SW 1271 (cell line): ENCODE measurements at places on chromosomes 3 and 15.

DNA sequence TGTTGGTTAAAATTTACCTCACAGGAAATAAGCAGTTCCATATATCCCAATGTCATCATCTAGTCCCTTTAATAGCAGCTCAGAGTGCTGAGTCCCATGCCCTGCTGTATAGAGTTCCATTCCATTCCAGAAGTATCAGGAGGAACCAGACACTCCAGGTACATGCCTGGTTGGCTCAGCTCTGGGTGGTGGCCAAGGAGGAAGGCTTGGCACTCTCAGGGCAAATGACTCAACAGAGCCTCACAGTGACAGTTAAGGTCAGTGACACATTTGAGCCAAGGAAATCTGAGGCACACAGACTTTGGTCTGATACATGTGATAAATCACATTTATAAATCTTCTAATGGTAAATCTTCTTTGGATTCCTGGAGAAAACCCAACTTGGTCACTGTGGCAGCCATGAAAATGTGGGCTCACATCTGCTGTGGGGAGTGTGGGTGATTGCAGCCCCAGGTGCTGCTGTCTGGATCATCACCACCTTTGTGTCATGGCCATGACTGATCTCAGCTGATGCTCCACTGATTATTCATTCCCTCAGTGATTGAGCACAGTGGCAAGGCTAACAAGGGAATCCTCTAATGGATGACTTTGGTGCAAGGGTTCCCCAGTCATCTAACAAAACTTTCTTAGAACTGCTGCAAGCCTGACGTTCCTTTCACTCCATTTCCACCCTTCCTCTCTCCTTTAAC is 9.3 kb downstream of the HHLA2 start:
- no peak for DNase-seq

- DNase-seq = no peak
Observed at GRCh38 chr15:90230071-90230494, 3.7 kb downstream of the CIB1 start.

DNA sequence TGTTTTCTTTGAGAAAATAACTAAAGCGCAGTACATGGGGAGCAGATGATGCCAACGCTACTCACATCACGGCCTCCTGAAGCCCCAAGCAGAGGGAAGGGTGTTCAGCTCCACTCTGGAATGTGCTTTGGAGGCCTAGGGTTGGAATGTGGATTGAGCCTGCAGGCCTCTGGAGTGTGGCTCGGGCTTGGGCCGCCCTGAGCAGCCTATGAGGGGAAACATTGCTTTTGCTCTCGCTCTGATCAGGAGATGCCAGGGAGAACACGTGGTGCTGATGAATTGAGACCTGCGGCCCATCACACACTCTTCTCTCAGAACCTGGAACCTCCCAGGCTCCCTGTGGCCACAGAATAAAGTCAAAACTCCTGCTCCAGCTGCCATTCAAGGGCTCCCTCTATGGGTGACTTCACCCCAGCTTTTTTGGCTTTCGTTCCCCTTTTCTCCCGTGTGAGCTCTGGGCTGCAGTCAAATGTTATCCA is 23.3 kb downstream of the CCDC13 start:
- DNase-seq = no peak

GRCh38 chr15:47588958-47589357 is 128.3 kb upstream of the SEMA6D start:
- DNase-seq = no peak

DNA sequence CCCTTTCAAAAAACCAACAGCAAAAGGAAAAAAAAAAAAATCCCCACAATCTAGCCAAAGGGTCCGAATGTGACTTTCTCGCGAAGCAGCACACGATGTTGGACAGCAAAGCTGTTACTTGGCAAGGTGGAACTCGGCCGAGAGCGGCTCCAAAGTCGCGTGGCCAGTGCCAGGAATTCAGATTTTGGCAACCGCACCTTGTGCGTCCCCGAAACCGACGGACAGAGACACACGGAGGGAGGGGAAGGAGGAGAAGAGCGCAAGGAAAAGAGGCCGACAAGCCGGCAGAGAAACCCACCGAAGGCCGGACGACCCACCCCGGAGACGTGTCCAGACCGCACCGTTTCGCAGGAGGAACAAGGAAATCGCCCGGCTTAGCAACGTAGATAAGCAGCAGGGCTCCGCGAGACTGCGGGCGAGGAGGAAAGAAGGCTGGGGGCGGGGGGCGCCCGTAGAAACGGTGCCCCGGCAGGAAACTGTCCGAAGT is 517.3 kb downstream of the MECOM start:
- no peak for DNase-seq

- no peak for DNase-seq
Observed at GRCh38 chr3:87997966-87998365, 60.8 kb downstream of the CGGBP1 start.

DNA sequence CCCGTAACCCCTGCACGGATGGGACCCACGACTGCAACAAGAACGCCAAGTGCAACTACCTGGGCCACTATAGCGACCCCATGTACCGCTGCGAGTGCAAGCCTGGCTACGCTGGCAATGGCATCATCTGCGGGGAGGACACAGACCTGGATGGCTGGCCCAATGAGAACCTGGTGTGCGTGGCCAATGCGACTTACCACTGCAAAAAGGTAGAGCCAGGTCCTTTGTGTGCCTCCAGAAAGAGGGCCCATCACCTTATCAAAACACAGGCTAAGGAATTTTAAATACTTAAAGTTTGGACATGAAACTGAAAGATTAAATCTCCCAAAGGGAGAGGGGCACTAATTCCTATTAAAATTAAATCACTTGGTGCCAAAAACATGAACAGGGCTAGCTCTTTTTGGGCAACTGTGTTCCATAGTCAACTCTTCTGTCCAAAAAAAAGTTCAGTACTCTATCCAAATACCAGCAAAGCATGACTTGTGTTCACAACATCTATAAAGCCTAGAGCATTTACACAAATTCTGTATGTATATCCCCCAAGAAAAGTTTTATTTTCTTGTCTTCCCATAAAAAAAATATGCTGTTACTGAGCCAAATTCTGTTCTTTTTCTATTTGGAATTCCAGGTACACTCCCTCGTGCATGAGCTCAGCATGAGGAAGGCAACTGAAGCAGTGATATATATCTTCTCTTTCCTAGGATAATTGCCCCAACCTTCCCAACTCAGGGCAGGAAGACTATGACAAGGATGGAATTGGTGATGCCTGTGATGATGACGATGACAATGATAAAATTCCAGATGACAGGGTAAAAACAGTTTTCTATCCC is 9.2 kb downstream of the THBS1 start:
- no peak for DNase-seq

DNA sequence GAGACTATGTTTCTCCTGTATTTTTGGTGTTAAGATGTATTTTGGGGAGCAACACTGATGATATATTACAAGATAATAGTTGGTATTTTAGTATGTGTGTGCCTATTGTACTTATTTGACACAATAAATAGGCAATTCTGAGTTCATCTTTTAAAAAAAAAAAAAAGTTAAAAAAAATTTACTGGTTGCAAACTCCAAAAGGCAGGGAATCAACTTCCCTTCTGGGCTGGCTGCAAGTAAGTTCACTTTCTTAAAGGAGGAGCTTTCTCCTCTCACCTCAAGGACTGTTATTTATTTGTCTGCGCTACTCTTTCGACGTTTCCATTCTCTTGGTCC is 335 bp upstream of the VPS8 start:
- no peak for DNase-seq

GRCh38 chr15:40871749-40872617 is 2.1 kb downstream of the RHOV start:
- DNase-seq = no peak

GRCh38 chr3:111238885-111239284 is 167.3 kb downstream of the NECTIN3 start:
- no peak for DNase-seq

DNA sequence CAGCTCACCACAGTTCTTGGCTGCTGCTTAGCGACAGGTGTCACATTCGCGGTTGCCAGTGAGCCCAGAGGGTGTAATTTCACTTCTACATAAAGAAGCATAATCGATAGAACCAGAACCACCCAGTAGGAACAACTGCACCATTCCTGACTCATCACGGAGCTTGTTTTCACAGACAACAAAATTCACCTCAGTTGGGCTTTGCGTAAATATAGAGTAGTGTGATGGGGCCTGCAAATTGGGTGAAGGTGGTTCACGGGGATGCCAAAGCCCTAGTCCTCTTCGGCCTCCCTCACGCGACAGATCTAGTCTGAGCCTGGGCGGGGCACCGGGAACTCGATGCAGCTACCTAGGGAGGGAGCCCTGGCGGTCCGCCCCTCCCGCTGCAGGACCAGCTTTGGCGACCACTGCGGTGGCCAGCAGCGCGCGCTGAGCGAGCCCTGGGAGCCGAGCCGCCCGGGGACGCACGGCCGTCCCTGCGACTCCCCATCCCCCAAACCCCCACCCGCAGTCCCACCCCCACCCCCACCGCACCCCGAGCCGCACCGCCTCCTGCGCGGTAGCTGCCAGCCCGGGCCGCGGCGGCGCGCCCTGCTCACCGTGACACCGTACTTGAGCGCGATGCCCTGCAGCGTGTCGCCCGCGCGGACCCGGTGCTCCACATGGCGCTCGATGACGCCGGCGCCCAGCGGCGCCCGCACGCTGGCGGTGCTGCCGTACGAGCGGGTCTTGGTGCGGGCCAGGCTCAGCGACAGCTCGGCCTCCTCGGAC is 519 bp downstream of the LYSMD2 start:
- no peak for DNase-seq

DNA sequence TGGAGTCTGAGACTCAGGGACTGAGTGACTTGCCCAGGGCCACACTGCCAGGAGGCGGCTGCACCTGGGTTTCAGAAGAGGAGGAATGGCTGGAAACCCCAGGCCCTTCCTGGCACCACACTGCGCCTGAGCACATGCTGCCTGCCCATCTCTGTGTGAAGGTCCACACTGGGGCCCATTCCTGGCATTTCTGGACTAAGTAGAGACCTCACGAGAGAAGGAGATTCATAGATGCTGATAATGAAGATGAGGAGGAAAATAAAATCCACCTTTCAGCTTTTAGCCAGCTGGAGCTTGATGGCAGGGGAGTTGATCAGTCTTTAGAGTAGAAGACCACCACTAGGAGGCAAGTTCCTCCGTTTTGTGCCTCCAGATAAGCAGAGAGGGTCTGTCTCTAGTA is 40.2 kb upstream of the TF start:
- DNase-seq = no peak

- no peak for DNase-seq
Observed at GRCh38 chr3:169847896-169848295, 21.8 kb downstream of the LRRC31 start.

GRCh38 chr15:98840053-98840452 is 167.5 kb downstream of the PGPEP1L start:
- DNase-seq = no peak

- DNase-seq = no peak
Observed at GRCh38 chr3:189570916-189571315, 60.3 kb upstream of the TP63 start.

DNA sequence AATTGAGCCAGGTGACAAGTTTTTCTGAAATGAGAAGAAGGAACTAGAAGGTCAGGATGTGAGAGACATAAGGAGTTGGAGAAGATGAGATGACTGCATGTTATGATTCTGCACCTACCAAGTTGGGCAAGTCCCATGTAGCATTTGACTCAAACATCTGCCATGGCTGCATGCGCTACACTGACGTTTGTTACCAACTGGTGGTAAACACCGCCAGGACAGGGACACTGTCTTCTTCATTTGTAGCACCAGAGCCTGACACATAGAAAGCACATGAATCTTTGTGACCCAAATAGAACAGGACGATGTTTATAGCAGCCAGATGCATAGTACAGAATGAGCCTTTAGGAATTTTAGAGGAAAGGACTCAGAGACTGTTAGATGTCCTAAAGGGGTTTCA is 236.7 kb downstream of the MYRIP start:
- no peak for DNase-seq

DNA sequence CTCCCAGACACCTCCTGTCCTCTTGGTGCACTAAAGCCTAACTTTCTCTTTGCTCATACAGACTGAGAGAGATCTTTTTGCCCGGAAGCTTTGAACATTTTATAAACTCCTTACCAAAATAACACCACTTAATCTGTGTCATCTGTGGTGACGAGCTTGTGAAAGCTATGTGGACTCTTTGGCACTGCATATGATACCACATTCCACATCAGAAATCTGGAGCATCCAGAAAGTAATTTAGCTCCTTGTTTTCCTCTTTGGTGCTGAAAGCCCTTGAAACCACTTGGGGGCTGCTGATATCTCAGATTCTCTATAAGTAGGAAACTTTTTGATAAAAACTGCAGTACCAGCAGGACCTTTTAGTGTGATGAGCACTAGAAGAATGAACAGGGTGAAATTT is 128.3 kb downstream of the ALCAM start:
- no peak for DNase-seq

DNA sequence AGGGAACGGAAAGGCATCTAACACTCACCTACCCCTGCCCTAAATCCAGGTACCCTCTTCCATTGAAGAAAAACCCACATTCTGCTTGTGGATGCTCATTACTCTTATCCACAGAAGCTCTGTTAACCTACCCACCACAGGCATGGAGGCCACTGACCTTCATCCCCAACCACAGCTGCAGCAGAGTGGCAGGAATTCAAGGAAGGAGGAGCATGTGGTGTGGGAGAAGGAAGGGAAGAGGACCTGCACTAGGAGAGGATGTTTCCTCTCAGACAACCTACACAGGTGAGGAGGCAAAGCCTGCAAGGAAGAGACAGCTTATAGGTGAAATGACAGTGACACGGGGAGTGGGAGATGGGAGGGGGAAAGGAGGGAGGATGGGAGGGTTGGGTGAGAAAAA is 192.5 kb upstream of the TSC22D2 start:
- DNase-seq = no peak

DNA sequence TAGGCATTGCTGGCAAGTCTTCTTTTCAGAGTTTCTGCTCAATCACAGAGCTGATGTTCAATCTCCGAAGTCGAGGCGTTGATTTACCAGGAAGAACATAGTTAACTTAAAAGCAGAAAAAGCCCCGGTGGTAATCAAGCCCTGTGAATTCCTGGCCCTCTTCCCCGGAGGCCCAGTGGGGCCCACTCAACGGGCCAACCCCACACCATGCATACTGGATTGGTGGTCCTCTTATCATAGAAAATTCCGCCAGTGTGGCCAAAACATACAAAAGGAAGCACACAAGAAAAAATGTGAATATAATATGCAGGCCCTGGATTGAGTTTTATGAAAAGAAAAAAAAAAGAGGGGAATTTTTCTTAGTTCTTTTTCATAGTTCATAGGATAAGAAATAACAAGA is 873.0 kb upstream of the NR2F2 start:
- no peak for DNase-seq
